ENCODE measurements at places on chromosomes 12 and 14.

DNA sequence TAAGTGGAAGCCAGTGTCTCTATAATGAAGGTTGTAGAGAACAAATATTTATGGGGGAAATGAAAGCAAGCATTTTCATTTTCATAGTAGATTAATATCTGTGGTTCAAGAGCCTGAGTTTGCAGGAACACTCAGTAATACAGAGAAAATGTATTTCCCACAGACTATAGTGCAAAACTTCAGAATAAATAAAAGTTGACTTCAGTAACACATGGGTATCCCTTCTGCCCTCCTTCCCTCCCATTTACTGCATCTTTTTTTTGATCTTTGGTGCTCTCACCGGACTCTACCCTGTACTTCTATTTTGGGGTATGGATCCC is 75.3 kb upstream of the AMN1 start:
- no peak for DNase-seq

GRCh38 chr12:39611818-39612217 is 7.8 kb downstream of the ABCD2 start:
- no peak for DNase-seq

GRCh38 chr14:29217813-29218450 is 451.3 kb downstream of the FOXG1 start:
- DNase-seq, result no peak

DNA sequence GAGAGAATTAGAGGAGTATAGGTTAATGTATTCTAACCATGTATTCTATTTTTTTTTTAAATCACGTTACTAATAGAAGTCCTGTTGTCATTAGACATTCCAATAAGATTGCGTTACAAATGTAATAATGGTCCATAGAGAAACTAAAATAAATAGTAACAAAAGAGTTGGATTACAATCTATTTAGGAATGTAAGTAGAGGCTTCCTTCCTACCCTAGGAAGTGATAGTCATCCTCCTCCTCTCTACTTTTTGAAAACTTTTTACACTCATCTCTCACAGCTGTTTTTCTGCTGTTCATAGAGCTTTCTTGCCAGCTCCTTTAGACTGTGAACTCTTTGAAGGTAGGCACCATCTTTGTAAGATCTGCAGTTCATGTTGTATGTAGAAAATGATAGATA is 23.6 kb downstream of the TRHDE start:
- no peak for DNase-seq

DNA sequence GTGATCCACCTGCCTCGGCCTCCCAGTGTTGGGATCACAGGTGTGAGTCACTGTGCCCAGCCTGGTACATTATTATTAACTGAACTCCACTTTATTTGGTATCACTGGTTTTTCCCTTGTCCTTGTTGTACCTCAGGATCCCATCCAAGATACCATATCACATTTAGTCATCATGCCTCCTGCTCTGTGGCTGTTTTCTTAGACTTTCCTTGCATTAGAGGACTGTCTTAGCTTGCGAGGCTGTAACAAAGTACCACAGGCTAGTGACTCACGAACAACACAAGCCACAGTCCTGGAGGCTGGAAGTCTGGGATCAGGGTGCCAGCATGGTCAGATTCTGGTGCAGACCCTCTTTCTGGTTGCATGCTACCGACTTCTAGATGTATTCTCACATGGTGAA is 12.2 kb downstream of the KLC1 start:
- no peak for DNase-seq

- DNase-seq, result no peak
These were observed 40.3 kb upstream of the PPP1R13B start for GRCh38 chr14:103887557-103888115.

DNA sequence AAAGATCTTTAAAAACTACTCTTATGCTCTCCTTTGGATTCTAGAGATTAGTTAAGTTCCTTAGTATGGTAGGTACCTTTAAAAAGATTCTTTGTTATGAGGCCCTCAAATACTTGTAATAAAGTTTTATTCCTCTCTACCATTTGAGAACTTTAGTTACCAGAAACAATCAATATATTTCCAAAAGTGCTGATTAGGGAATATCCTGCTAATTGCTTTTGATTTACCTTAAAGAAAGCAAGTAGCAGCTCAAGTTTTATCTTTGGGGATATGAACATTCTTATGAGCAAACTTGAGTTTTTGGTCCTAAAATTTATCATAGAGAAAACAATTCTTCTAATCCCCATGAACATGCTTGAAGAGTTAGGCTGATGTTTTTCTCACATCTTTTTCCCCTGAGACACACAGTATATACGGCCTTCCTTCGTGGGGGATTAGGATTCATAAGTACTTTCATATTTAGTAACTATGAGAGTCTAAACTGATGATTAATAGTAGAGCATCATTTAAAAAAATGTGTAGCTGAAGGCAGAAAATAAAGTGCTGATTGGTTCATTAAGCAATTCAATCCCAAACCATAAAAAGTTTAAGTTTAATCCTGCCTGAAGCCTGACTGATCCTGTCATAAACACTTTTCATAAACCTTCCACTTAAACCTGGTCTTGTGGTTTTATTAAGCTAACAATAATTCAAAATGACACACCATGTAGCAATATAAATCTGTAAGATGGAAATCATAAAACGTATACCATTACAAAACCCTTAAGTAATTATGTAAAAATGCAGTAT is 380.5 kb upstream of the FBXO33 start:
- DNase-seq, result no peak

GRCh38 chr12:69998011-69998410 is 173.0 kb downstream of the MYRFL start:
- DNase-seq, result no peak

DNA sequence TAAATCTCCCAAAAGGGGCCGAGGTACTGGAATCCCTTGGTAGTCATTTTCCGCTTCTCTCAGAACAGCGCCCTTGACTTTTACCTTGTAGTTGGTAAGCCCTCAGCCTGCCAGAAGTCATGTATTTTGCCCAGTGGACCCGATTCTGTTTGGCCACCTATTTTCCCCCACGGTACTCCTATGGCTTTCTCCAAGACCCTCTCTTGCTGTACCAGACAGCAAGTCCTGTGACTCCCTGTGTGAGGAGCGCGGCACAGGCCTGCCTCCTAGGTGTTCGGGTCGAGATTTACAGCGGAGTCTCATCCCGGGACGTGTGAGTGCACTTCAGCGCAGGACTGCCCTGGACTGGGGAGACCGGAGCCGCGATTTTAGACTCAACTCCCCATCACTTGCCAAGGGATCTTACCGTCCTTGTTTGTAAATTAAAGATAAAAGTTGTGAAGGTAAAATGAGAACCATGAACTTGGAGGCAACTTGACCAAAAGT is 1.1 kb upstream of the MBD6 start:
- DNase-seq, result no peak

- DNase-seq, result no peak
These were observed 194.1 kb downstream of the AACS start for GRCh38 chr12:125259178-125259867.

DNA sequence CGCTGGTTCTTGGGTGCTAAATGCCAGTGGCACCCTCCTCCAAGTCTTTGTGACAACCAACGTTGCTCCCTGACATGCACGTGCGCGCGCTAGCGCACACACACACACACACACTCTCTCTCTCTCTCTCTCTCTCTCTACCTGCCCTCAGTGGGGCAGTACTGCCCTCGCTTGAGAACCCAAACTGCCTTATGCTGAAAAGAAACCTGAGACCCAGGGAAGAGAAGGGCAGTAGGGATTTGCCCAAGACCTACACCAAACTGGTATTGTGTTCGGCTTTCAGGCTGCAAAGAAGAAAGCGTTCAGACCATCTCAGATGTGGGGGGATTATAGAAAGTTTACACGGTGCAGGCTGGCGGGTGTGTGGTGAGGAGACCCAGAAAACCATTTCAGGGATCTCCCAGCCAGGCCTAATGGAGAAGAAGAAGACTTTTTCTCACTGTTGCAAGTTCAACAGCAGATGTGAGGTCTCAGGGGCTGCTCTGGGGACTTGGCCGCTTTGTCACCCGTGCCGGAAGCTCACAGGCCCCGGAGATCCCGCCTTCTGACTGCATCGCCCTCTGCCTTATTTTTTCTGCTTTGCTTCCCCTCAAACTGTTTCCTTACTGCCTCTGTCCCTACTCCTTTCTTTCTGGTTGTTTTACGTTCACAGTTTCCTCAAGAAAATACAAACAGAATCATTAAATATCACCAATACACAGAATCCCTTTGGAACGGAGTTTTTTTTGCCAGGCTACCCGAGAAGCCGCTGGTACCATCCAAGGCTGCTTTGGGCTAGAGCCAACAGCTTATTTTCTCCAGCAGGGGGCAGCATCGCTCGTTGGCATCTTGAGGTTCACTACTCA is 82.4 kb downstream of the PPM1A start:
- DNase-seq, result peak; percentile 59

- no peak for DNase-seq
These were observed 488 bp upstream of the FBXW8 start for GRCh38 chr12:116910280-116910644.

DNA sequence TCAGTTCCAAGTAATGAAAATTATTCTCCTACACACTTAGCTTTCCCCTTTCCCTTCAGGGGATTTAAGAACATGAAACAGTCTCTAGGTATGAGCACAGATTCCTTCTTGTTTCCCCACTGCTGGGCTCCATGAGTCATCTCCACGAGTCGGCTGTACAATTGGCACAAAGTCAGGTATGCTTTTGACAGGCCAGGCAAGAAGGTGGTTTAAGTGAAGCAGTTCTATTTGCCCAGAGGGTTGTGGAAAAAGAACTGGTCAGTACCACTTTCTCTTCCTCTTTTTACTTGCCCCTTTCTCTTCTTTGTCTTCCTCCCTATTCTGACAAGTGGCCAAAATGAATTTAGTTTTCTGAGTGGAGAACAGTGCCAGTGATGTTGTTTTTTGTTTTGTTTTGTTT is 16.3 kb downstream of the DYNC1H1 start:
- DNase-seq, result no peak

DNA sequence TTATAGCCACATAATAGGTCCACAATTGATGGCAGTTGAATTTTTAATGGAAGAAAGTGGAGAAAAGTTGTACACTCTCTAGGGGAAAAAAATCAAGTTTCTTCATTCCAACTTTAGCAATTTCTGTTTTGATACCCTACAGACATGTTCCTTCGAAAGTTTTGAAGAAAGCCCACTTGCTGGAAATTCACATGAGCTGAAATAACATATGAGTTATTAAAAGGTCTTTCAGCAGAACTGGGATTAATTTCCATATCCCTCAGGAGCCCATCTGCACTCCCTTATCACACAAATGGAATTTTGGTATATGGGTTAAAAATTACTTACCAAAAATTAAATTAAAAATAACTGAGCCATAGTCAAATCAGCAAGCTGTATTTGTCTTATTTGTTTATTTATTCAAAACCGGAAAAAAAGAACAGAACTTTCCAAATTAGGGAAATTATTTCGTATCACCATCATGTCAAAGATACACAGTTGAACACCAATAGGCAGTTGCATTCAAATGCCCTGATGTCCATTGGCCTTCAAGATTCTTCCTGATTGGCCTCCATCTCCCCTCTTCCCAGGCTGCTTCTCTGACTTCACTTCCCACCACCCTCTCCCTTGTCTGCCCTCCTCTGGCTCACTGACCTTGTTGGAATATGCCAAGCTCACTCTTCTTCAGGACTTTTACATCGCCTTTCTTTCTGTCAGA is 445.5 kb downstream of the EGLN3 start:
- DNase-seq, result no peak

DNA sequence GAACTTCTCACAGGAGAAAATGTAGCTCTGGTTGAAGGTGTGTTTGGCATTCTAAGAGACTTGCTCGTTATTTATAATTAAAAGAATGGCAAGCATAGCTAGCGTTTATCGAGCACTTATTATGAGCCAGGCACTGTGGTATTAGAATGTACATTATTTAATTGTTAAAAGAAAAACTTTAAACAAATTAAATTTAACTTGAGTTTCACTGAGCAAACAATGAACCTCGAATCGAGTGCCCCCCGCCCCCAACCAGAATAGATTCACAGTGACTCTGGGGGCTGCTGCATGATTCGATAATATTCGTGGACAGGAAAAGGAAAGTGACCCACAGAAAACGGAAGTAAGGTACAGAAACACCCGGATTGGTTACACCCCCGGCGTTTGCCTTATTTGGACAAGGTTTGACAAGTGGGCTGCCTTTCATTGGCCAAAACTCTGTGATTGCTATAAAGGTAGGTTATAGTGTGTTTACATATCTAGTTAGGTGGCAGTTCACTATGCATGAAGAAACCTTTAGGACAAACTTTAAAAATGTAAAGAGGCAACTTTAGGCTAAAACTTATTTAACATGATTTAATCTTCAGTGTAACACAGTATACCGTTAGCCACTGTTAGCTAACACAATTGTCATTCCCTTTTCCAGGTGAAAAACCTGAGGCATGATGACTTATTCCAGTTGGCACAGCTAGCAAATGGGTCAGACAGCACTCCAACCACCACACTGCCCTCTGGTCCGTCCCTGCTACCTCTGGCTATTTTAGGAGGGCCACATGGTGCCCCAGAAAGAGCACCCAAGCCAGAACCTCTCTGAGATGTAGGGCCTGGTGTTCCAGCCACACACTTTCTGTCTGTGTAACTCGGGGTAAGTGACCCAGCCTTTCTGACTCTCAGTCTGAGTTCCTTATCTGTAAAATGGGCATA is 7.1 kb downstream of the SCNN1A start:
- DNase-seq, result no peak

DNA sequence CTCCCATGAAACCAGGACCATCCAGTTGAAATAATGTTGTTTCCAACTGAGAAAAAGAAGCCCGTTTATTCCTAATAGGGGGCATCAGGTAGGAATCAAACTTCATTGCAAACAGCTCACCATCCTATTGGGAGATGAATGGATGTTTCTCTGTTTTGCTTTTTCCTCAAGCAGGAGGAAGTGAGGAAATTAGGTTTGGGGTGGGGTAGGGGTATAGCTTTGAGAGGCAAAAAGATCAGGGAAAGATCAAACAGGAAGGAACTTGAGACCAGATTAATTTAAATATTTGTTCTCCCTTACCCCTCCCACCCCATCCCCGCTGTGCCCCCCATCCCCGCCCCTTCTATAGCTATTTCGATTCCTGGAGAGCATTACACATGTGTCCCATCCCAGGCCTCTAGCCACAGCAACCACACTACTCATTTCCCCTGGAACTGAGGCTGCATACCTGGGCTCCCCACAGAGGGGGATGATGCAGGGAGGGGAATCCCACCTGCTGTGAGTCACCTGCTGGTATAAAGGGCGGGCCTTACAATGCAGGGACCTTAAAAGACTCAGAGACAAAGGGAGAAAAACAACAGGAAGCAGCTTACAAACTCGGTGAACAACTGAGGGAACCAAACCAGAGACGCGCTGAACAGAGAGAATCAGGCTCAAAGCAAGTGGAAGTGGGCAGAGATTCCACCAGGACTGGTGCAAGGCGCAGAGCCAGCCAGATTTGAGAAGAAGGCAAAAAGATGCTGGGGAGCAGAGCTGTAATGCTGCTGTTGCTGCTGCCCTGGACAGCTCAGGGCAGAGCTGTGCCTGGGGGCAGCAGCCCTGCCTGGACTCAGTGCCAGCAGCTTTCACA is at the start of gene IL23A:
IL23A (plus strand) TSS at position 577 of the 850 bp plus-strand sequence; CDS start at position 738, 161 bp downstream.
- no peak for DNase-seq

GRCh38 chr14:61179061-61179690 is 102.0 kb downstream of the TMEM30B start:
- no peak for DNase-seq

- DNase-seq, result no peak
These were observed 76.6 kb downstream of the HSPB8 start for GRCh38 chr12:119255314-119255713.

GRCh38 chr12:71160585-71160984 is 2.8 kb upstream of the TSPAN8 start:
- no peak for DNase-seq

- DNase-seq, result no peak
These were observed 41.3 kb downstream of the TDG start for GRCh38 chr12:104006929-104007328.
